ENCODE measurements at places on chromosomes 2 and 18.
A peak's percentile ranks its signal among the peaks of the same experiment; 100 is the strongest.

- DNase-seq = no peak
Measured at GRCh38 chr18:77455004-77455403, 205.4 kb downstream of the GALR1 start.

DNA sequence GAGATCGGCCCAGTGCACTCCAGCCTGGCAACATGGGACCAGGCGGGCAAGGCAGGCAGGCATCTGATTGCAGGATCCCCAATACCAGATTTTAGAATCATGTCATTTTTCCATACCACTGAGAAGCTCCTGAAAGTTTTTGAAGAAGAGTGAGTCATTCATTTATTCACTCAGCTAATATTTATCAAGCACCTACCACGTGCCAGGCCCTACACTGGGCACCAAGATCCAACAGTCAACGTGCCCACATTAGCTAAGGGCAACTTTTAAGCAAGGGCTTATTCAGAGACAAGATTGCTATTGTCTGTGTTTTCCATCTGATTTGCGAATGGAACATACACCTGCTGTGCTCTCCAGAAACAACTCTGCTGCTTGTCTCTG lies 126.8 kb upstream of the LGALSL start:
- DNase-seq = no peak

- no peak for DNase-seq
Measured at GRCh38 chr18:3486512-3486911, 36.5 kb downstream of the TGIF1 start.

DNA sequence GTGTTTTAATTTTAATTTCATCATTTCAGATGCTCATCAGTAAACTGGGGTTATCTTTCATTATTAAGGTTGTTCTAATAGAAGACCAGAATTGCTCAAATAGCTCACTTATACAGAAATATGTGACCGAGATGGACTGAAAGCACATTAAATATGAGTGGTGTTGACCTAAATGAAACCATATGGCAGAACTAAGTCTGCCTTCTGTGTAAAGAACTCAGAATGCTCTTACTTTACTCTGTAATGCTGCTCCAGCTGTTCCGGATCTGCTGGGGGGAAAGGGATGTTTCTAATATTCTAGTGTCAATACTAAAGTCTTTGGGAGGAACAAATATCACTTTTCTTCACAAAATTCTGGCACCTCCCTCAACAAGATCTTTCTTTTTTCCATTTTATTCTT lies 131.0 kb downstream of the DPP4 start:
- no peak for DNase-seq

DNA sequence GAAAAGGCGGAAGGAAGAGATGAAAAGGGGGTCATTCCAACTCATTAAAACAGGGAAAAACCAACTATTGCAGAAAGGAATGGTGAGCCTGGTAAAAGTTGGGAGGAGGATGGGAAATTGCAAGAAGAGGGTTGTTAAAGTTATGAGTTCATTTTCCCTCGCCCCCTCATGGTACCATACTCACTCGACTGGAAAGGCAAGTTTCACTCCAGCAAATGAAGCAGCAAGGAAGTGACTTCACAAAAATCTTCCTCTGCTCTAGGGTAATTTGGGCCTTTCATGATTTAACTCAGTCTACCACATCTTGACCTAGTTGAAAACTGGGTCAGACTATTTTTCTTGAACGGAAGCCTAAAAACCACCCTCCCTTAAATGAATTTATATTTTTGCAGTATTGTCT lies 22.8 kb upstream of the DAW1 start:
- no peak for DNase-seq

DNA sequence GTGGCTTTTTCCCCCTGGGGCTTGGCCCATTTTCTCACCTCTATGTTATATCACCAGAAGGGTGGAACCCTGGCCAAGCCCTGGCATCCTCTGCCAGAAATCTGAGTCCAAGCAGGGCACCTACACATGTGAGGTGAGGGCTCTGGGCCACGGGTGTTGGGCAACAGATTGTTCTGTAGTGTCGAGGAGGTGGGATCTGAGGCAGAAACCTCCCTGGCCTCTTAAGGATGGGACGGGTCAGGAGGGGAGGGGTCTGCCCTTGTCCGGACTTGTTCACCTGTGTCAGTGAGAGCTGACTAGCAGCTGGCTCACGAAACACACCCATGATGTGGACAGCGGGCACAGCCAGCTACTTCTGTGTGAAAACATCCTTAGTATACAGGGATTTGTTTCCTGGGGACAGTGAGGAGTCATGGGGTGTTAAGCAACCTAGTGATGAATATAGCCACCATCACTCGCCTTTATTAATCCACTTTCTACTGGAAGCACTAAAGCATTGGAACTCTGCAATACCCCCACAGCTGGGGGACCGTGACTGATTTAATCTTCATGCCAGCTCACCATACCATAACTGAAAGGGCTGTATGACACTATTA lies 35.6 kb downstream of the EPAS1 start:
- no peak for DNase-seq

GRCh38 chr2:60963190-60963589 lies 54.3 kb upstream of the PEX13 start:
- DNase-seq = no peak

- DNase-seq = no peak
Measured at GRCh38 chr2:70569559-70569958, 15.9 kb upstream of the TGFA start.

DNA sequence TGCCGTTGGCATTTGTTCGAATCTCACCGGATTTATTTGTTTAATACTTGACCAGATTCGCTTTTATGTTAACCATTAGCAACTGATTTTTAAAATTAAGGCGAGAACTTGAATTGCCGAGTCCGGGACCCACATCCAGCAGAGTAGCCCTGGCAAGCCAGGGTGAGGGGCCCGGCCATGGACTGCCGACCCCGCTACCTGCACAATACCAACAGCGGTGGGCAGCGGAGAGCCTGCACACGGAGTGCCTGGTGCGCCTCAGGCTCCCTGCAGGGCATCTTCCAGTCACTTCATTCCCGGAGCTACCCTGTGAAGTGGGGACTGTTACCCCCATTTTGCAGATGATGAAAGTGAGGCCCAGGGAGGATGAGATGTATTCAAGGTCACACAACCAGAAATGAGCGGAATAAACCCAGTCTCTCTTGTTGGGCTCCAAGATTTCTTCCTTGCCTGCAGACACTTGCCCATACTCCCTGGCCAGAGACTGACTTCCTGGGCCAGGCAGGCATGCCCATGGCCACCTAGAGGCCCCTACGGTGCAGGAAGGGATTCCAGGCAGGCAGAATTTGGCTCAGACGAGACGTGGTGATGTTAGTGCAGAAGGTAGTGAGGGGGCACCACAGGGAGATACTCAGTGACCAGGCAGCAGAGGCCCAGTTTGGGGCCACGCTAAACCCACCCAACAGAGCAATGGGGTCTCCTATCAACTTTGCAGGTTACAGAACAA lies 2.9 kb downstream of the FBLN7 start:
- DNase-seq = no peak

DNA sequence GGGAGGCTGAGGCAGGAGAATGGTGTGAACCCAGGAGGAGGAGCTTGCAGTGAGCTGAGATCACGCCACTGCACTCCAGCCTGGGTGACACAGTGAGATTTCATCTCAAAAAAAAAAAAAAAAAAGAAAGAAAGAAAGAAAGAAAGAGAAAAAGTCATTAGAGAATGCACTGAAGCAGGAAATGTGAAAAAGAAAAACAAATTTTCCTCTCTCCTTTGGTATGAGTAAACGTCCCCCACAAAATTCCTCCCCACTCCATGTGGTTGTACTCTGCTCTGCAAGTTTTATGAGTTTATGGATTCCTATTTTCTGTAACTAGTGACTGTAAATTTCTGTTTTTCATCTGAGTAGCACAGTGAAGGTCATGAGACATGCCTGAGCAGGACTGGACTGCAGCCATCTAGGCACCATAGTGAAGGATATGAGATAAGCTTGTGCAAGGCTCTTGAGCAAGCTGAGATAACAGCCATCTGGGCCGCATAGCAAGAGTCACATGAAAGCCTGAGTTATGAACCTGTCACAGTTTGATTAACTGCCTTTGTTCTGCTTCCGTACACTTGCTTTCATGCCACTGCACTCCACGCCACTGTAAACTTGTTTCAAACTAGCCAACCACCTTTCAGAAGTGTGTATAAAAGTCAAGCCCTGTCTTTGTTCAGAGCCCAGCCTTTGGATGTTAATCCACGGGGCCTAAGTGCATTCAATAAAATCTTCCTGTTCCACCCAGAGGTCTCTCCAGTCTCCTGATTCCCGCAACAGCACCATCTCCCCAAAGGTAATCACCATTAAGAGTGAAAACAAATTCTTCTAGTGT lies 50.2 kb downstream of the SKA1 start:
- DNase-seq = no peak

DNA sequence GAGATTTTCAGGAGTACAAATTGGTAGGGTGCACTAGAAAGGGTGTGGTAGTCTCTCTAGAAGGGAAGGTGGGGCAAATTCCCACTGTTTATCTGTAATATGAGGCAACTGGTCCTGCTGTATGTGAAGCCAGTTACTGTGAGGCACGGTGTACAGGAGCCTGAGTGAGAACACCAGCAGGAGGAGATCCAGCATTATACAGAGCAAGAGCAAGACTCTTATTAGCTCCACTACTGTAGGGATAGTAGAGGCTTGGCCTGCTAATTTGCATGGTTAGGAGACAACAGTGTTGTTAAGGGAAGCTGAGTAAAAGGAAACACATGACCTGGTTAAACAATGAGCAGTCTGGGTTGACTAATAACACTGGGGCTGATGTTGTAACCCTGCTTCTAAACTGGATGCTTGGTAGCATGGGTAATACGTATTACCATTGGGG lies 76.3 kb upstream of the WDSUB1 start:
- no peak for DNase-seq

DNA sequence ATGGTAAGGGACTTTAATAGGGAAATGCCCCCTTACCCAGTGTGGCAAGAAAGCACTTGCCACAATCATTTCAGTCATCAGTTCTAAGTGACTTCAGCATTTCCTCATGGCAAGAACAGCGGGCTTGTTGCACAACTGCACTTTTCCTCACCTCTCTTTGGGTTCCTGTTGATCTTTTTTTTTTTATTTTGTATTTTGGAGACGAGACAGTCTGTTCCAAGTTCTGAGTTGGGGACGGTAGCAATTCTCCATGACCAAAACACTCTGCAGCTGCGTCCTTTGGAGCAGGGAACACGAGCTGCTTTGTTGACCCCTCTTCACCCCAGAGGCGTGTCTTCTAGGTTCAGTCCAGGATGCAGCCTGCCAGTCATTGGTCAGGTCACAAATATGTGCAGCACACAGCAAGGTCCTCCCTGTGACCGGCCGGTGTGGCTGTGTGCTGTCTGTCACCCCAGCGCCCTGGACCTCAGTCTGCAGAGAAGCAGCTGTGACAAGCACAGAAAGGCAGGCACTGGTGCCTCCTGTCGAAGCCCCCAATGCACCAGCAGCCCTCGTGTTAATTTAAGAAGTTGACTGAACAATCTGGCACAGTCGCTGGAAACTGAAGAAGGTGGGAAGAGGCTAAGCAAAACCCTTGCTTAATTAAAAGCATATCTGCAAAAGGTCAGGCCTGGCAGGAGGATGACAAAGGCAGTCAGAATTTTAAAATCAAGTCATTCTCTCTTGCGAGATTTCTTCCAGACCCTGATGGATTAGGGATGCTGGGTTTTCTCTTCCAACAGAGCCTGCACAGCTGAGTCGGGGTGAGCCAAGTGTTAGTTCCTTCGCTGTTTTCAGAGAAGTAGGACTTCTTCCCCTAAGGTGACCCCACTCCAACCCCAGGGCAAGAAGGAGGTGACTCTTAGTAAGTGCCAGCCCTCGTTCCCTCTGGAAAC lies 96.7 kb upstream of the COPS8 start:
- DNase-seq = no peak

DNA sequence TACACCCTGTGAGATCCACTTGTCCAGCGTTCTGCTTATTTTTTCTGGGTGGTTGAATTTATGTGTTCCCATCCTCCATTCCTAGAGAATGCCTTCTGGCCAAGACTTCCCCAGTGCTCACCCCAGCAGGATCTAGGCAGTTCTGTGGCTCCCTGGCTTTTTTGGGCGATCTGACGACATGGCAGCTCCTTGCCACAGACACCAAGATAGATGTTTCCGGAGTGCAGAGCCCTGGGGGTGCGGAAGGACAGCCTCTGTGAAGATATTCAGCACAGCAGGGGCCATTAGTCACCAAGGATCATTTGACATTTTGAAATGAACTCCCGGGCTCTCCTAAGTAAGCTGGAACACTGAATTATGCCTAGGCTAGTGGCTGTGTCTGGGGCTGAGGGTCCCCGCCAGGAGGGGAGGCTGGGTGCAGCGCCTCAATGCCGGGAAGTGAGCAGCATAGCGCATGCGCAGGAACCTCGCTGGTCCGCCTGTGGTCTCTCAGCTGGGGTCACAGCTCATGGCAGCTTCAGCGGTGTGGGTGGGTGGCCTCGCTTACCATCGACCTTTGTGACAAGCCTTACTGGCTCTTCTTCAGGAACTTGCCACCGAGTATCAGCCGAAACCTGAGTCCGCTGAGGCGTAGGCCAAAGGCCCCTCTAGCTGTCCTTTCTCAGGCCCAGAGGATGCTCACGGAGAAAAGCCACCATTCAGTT lies 60.3 kb downstream of the MEX3C start:
- no peak for DNase-seq

GRCh38 chr18:59748628-59749360 lies 51.6 kb upstream of the CCBE1 start:
- DNase-seq = peak; percentile 9

GRCh38 chr18:55543130-55543704 lies 44.8 kb downstream of the TCF4 start:
- no peak for DNase-seq

- DNase-seq = no peak
Measured at GRCh38 chr2:141767051-141767450, 363.8 kb downstream of the LRP1B start.

DNA sequence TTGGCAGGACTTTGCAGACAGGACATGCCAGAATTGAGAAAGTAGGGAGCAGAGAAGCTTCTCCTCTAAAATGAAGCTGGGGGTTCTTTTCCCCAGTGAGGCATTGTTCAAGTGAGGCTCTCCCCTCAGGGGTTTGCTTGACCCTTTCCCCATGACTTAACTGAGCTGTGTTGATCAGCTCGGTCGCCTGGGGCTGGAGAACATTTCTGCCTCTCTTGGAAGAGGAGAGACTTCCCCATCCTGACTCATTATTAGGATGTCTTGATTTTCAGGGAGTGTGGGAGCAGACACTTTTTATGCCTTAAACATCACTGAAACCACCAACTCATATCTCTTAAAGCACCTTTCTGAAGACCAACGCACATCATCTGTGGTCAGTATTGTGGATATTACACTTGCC lies 27.9 kb upstream of the GLI2 start:
- no peak for DNase-seq

- DNase-seq = no peak
Measured at GRCh38 chr2:52622266-52622665, 1145.3 kb upstream of the CHAC2 start.

DNA sequence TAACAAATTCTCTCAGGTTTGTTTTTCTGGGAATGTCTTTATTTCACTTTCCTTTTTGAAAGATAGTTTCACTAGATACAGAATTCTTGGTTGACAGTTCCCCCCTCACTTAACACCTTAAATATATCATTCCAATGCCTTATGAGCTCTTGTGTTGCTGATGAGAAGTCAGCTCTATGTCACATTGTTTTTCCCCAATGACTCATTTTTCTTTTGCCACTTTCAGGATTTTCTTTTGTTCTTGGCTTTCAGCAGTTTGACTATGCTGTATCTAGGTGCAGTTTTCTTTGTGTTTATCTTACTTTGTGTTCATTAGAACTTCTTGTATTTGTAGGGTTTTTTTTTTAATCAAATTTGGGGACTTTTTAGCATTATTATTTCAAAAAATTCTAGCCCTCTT lies 5.6 kb upstream of the RALBP1 start:
- DNase-seq = no peak

Data from SW 1271 (cell line).